ENCODE measurements at places on chromosomes 11 and 22. TPM values are rescaled to one million over a fixed set of nuclear protein-coding genes. Genes with fewer than 3 reads are reported as not detected.

DNA sequence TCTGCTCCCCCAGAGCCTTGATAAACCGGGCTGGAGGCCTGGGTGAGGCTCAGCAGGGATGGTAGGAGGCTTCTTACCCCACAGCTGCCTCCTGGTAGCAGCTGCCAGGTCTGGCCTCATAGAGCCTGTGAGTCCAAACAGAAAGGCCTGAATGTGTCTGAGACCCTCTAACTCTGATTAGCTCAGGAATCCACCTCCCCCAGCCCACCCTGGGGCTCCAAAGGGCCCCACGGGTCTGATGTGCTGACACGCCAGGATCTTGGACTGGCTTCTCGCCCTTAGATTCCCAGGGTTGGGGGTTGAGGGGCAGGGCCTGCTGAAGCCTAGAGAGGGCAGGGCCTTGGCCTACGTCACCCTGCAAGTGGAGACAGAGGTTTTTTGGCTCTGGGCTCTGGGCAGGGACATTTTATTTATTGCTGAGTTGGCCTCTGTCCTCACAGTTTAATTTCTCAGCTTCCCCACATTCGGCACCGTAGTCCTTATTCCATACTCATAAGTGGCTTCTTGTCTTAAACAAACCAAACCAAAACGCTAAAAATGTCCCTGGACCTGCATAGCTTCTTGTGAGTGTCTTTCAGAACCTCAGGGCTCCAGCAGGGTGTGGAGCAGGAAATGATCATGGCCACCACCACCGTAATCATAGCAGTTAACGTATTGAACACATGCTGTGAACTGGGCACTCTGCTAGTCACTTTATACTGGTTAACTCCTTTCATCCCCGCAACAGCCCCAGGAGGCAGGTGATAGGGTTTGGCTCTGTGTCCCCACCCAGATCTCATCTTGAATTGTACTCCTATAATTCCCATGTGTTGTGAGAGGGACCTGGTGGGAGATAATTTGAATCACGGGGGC is 25.1 kb downstream of the KIAA1671 start:
- no peak for DNase-seq

GRCh38 chr22:26075251-26075650 is 94.0 kb upstream of the SEZ6L start:
- no peak for DNase-seq

DNA sequence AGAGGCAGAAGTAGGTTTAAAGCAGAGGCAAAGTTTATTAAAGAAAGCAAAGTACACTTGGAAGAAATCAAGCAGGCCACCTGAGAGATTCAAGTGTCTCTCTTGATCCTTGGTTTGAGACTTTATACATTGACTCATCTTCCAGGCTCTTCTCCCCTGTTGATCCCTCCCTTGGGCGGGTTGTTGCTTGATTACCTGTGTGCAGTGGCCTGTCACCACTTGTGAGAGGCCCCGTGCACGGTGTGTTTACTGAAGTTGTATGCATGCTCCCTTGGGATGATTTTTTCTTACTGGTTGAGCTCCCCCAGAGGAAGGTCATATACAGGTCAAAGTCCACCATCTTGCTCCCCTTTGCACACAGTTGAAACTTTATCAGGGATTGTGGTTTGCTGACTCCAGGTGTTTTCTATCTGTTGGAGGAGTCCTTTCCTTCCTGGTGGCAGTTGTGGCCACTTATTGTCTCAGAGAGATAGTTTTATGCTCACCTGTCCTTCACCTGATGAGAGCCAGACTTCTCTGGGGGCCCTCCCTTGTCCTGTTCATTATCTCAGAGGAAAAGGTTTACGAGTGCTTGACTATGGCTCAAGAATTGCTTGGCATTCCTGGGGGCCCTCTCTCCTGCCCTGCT is 16.3 kb upstream of the RBMXL2 start:
- DNase-seq: no peak

GRCh38 chr22:24758164-24758799 is 16.2 kb downstream of the PIWIL3 start:
- peak; percentile 54 for DNase-seq

Gene OR10W1
- not detected for total RNA-seq

Gene TBX10
- 0.21 TPM for total RNA-seq

- DNase-seq: no peak
Observed at GRCh38 chr11:75349521-75350116, 1.8 kb downstream of the ARRB1 start.

Gene MAPK8IP1
- 31.6 TPM for total RNA-seq

GRCh38 chr11:69840371-69841169 is 21.4 kb upstream of the FGF3 start:
- DNase-seq: no peak

GRCh38 chr11:28674433-28675103 is 566.4 kb downstream of the METTL15 start:
- peak; percentile 56 for DNase-seq

GRCh38 chr11:33344611-33345010 is 87.4 kb downstream of the HIPK3 start:
- no peak for DNase-seq

Gene TEX12
- not detected for total RNA-seq

DNA sequence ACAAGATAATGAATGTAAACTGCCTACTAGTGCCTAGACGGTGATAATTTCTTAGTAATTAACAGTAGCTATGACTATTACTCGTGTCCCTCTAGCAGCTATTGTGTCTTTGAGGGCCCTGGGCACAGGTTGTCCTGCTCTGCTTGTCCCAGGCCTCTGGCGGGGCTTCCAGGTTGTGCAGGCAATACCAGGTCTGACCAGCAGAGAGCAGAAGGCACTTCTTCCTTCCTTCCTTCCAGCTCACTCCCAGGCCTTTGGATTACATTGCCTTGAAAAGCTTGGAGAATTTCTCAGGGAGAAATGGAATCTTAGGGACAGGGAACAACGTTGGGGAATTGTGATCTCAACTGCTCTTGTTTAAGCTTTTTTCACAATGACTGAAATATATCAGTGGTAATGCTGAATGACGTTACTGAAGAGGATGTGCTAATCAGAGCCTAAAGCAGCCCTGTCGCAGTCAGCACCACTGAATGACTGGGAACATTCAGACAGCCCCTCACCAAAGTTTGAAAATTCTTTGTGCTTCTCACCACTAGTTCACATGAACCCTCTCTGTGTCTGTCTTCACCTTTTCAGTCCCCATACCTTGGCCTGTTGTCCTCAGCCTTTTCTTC is 8.4 kb upstream of the CCKBR start:
- DNase-seq: peak; percentile 89

Gene PPFIBP2
- total RNA-seq: 12.9 TPM

Gene PIK3IP1
- 1.6 TPM for total RNA-seq

Gene MUC2
- total RNA-seq: 0.60 TPM

DNA sequence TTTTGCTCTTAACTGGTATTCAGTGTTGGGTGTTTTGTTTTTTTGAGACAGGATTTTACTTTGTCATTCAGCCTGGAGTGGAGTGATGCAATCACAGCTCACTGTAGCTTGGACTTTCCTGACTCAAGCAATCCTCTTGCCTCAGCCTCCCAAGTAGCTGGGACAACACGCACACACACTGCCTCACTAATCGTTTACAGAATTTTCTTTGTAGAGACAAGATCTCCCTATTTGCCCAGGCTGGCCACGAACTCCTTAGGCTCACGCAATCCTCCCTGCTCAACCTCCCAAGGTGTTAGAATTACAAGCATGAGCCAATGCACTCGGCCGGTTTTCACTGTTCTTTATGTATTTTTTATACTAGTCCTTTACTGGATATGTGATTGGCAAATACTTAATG is 51.0 kb upstream of the IGLL5 start:
- no peak for DNase-seq
